ENCODE measurements at places on chromosomes 12 and 14.
A peak's percentile ranks its signal among the peaks of the same experiment; 100 is the strongest.

DNA sequence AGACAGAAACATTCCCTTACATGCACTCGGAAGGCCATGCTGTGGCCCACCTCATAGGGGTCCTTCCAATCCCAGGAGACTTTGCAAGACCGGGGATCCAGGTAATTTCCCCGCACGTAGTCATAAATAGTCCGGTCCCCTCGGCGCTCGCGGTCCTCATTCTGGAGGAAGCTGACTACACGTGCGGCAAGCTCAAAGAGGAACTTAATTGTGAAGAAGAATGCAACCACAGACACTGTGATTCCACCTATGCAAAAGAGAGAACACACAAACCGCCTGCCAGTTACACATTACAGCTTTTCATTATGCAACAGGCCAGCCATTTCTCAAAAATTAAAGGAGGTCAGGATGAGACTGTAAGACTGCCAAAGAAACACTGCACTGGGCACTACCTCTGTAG, 28.4 kb downstream of the AREL1 start:
- H3K4me3 ChIP-seq, result no peak overlapping the region
- H3K27ac ChIP-seq, result no peak overlapping the region
- H3K27me3 ChIP-seq, result no peaks in the 10 kb centered on the region
- peaks cover 21% of the 10 kb centered on the region for H3K4me1 ChIP-seq

DNA sequence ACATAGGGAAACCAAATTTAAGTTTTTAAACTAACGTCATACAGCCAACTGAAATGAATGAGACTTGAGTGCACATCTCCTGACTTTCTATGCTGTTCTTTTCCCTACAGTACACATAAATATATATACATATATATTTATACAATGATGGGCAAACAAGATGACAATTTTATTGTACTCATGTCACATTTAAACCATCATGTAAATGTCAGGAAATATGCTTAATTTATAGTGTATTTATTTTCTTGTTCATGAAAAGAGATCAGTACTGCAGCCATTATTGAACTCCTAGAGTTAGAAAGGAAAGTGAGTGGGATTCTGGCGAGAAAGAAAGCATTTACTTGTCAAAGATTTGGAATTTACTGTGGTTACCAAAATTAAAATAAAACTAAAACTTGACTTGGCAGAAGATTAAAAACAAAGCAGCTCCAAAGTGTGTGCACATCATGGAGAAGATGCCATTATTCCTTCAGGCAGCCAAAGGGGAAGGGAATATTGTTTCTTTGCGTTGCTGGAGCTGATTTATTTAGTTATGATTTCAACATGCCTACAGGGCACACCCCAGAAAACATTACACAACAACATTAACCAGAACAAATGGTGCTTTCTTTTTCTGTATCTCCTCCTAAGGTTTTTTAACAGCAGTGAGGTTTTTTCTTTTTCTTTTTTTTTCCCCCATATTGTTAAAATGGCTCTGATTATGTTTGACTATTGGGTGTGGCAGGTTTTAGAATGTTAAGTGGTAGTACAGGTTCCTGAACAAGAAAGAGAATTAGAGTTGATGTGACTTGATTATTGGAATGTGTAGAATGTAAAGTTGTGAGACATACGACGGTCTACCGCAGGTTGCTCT, 144.6 kb downstream of the RAD51B start:
- peak overlapping the region; percentile 16 for H3K4me3 ChIP-seq
- peak overlapping the region; percentile 12 for H3K27ac ChIP-seq

DNA sequence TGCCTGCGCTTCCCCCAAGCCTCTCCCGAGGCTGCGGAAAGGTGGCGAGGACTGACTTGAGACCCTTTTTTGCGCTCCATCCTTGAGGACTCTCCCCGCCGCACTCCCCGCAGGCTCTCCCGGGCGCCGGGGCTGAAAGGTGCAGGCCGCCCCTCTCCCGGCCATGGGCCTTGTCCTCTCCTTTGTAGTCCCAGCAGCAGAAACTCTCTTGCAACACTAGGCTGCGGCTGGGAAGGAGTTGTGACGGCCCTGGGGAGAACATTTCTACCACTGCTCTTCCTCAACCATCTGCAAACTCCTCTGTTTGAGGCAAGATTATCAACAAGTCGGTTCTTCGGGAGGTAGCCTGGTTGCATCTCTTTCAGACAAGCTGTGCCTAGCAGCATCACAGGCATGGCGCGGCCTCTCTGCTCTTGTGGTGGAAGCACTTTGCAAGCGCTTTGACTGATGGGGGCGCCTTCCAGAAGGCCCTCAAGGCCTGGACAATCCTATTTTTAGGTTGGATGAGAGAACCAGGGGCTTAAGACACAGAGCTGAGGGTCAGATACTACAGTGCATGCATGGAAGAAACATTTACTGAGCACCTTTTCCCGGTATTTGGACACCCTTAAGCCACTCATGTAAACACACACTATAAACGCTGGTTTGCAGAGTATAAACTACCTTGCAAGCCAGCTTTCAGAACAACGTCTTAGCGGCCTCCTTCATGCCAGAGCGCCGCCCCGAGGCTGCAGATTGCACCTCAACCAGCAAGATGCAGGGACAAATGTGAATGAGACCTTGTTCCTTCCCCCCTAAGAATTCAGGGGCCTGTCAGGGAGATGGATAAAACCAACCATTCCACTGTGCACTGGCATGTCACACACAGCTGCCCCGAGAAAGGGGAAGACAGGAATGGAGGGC, 1.2 kb upstream of the PRIMA1 start:
- no peak for DNase-seq
- peaks cover 57% of the 10 kb centered on the region for H3K27me3 ChIP-seq

GRCh38 chr14:35320472-35320871, 28.3 kb downstream of the PSMA6 start:
- H3K27ac ChIP-seq, result no peak overlapping the region
- no peaks in the 10 kb centered on the region for H3K27me3 ChIP-seq
- no peak overlapping the region for H3K4me3 ChIP-seq
- no peak for DNase-seq

DNA sequence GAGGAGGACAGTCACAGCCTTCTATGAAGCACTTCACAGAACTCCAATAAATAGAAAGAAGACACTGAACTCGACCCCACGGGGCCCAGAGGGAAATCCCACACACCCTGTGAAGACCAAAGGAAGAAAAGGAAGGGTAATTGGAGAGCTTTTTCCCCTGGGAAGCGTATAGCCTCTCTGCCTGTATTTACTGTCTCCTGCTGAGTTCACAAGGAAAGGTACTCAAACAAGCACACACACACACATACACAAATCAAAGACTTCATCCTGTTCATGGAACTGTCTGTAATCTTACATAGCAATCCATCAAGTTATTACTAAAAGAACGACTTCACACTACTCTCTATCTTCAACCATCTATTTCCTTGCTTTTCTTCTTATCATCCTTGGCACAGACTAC, 15.3 kb downstream of the FOXN3 start:
- H3K4me1 ChIP-seq, result peaks cover 81% of the 10 kb centered on the region
- H3K36me3 ChIP-seq, result peaks cover 17% of the 10 kb centered on the region
- H3K4me3 ChIP-seq, result no peak overlapping the region
- no peak overlapping the region for H3K27ac ChIP-seq
- DNase-seq, result no peak

DNA sequence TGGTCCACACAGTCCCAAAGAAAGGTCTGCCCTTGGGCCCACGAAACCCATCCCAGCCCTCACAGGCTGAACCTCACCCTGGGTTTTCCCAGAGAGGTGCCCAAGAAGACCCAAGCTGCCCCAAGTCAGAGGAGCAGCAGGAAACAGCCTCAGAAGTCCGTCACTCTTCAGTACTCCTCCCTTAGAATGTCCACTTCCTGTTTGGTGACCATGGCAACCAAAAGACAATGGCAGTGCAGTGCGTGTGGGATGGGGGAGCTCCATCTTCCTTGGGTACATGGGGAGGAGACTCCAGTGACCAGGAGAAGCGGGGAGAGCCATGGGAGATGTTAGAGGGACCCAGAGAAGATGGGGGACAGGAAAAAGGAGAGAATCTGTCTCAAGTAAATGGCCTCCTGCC, 11.3 kb downstream of the SELPLG start:
- no peaks in the 10 kb centered on the region for H3K36me3 ChIP-seq
- H3K4me1 ChIP-seq, result peaks cover 20% of the 10 kb centered on the region
- H3K27ac ChIP-seq, result peak overlapping the region; percentile 62
- DNase-seq, result no peak

- no peaks in the 10 kb centered on the region for H3K36me3 ChIP-seq
- H3K4me1 ChIP-seq, result peaks cover 9% of the 10 kb centered on the region
- no peak for DNase-seq
- H3K27ac ChIP-seq, result no peak overlapping the region
- no peak overlapping the region for H3K4me3 ChIP-seq
- no peaks in the 10 kb centered on the region for H3K27me3 ChIP-seq
Measured at GRCh38 chr14:34180869-34181268, 230.0 kb upstream of the EGLN3 start.

DNA sequence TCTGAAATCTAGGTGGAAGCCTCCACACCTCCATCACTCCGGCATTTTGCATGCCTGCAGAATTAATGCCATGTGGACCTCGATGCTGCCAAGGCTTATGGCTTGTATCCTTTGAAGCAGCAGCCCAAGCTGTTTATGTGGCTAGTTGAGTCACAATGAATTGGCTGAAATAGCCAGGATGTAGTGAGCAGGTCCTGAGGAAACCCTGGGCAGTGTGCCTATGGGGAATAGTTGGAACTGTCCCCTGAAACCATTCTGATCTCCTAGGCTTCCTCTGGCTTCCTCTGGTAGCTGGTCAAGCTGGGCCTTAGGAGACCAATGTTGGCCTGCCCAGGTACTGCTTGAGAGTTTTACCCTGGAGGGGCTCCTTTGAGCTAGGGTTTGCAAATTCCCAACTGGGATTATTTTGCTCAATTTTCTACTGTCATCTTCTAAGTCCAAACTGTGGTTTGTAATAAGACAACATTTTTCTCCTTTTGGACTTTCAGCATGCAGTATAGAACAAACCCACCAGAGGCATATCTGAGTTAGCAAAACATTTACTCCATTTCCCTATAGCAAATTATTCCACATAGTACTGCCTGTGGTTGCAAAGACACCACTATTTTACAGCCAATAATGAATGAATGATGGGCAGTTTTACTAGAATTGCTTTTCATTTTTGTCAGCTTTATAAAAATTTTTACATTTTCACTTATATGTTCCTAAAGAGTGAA, 85.1 kb upstream of the AMIGO2 start:
- H3K36me3 ChIP-seq, result no peaks in the 10 kb centered on the region
- H3K27me3 ChIP-seq, result no peaks in the 10 kb centered on the region
- H3K27ac ChIP-seq, result no peak overlapping the region
- H3K4me3 ChIP-seq, result no peak overlapping the region
- DNase-seq, result no peak

GRCh38 chr12:69083689-69084088, 150.7 kb upstream of the CPM start:
- no peaks in the 10 kb centered on the region for H3K4me1 ChIP-seq
- H3K4me3 ChIP-seq, result no peak overlapping the region
- H3K27ac ChIP-seq, result no peak overlapping the region

GRCh38 chr14:68713782-68714181, 79.1 kb downstream of the ZFP36L1 start:
- no peak overlapping the region for H3K27ac ChIP-seq
- no peaks in the 10 kb centered on the region for H3K27me3 ChIP-seq
- no peak for DNase-seq
- H3K4me1 ChIP-seq, result peaks cover 19% of the 10 kb centered on the region
- H3K36me3 ChIP-seq, result no peaks in the 10 kb centered on the region
- no peak overlapping the region for H3K4me3 ChIP-seq

DNA sequence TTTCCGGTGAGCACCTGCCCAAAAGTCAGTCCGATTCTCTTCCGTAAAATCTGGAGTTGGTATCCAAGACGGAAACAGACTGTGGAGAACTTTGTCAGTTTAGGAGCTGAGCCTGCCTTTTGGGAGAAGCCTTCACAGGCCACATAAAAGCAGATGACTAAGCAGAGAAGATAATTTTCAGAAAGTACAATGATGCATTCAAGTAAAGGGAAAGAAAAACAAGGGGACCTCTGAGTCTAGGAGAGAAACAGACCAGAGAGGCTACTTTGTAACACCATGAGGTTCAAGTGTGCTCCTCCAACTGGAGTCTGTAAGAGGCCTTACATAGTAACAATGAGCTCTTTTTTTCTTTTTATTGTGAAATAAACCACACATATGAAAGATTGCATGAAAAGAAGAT, 21.1 kb downstream of the TMED8 start:
- H3K4me3 ChIP-seq, result no peak overlapping the region
- peaks cover 2% of the 10 kb centered on the region for H3K36me3 ChIP-seq
- no peak for DNase-seq
- no peaks in the 10 kb centered on the region for H3K4me1 ChIP-seq
- no peaks in the 10 kb centered on the region for H3K27me3 ChIP-seq

DNA sequence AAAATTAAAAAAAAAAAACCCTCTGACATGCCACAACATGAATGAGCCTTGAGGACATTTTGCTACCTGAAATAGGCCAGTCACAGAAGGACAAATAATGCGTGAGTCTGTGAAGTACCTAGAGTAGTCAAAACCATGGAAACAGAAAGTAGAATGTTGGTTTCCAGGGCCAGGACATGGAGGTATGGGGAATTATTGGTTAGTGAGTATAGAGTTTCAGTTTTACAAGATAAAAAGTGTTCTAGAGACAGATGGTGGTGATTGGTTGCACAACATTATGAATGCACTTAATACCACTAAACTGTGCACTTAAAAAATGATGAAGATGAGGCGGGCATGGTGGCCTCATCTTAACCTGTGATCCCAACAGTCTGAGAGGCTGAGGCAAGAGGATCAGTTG, 47.6 kb upstream of the ZFP36L1 start:
- no peak for DNase-seq
- H3K36me3 ChIP-seq, result no peaks in the 10 kb centered on the region
- H3K4me1 ChIP-seq, result peaks cover 5% of the 10 kb centered on the region
- no peak overlapping the region for H3K4me3 ChIP-seq

DNA sequence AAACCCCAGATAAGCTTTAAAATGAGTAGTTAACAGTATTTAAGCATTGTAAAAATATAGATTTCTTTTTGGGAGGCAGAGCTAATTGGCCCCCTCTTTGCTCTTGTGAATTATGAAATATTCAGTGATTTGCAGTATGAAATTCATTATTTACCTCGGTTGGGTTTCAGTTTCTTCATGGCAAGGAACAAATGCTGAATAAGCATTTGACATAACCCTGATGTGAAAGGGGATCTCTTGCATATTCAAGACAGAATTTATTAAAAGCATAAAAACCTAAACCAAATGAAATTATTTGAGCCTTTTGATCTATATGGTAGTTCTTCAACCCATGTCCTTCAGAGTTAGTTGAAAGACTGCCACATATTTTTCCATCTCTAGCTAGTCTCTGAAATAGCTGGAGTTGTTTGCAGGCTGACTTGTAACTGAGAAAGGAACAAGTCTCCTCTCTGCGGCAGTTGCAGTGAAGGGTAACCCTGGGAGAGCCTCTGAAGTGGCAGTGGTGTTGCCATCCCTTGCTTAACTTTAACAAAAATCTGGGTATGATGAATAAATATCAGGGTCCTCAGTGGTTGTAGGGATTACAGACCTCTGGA, 690 bp downstream of the AKAP6 start:
- H3K27ac ChIP-seq, result no peak overlapping the region
- no peak overlapping the region for H3K4me3 ChIP-seq
- H3K36me3 ChIP-seq, result no peaks in the 10 kb centered on the region
- H3K27me3 ChIP-seq, result no peaks in the 10 kb centered on the region

GRCh38 chr12:10607885-10608458, 5.4 kb downstream of the MAGOHB start:
- H3K36me3 ChIP-seq, result peaks cover 49% of the 10 kb centered on the region
- no peaks in the 10 kb centered on the region for H3K27me3 ChIP-seq
- no peak overlapping the region for H3K27ac ChIP-seq
- no peak overlapping the region for H3K4me3 ChIP-seq

Measured in left ventricle myocardium inferior (tissue), 1 donor.